PC-9 (cell line): ENCODE measurements at places on chromosomes 2 and 18. TPM values are rescaled to one million over a fixed set of nuclear protein-coding genes. Genes with fewer than 3 reads are reported as not detected.
A peak's percentile ranks its signal among the peaks of the same experiment; 100 is the strongest.

- no peaks in the 10 kb centered on the region for H3K27me3 ChIP-seq
- peaks cover 18% of the 10 kb centered on the region for H3K4me1 ChIP-seq
- peak overlapping the region; percentile 88 for H3K4me3 ChIP-seq
- no peak for DNase-seq
- peak overlapping the region; percentile 96 for H3K27ac ChIP-seq
Observed at GRCh38 chr2:28395334-28396061, 2.8 kb downstream of the FOSL2 start.

GRCh38 chr18:23244401-23244800 lies 109.1 kb downstream of the CABLES1 start:
- no peak overlapping the region for H3K27ac ChIP-seq
- no peaks in the 10 kb centered on the region for H3K36me3 ChIP-seq
- H3K4me1 ChIP-seq = no peaks in the 10 kb centered on the region
- H3K27me3 ChIP-seq = no peaks in the 10 kb centered on the region

The MATN3 gene
- 1.0 and 1.9 TPM in 2 replicates for total RNA-seq

- no peak overlapping the region for H3K4me3 ChIP-seq
- H3K4me1 ChIP-seq = no peaks in the 10 kb centered on the region
- no peak for DNase-seq
- H3K27ac ChIP-seq = no peak overlapping the region
- H3K27me3 ChIP-seq = no peaks in the 10 kb centered on the region
Observed at GRCh38 chr2:57434441-57434840, 612.2 kb upstream of the VRK2 start.

DNA sequence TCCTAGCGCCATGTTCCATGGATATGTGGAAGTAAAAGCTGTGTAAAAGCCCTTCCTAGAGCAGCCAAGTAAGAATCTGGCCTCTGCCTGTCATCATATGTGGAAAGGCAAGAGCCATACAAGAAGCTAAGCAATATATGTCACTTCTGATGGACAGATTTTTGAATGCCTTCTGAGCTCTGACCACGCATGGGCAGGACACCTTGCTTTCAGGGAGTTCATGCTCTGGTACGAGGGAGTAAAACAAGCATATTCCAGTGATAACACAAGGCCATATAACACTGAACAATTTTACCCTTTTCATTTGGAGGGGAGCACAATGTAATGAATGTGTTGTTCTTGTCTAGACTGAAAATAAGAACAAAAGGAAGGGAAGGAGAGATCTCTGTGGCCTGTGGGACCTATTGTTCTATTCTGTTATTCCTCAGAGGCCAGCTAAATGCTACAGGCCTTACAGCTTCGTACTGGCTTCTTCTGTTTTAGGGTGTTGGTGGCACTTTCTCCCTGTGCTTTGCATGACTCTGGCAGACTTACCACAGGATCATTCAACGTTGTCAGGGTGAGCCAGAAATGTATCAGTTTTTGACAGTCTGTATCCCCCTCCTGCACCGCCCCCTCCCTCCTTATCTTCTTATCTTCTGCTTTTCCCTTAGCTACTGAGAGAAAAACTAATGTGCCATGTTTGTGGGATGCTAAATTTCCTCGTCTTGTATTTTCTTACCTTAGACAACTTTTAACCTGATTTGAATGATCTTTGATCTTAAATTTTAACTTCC lies 99.5 kb downstream of the MAP4K4 start:
- no peak overlapping the region for H3K27ac ChIP-seq
- peaks cover 6% of the 10 kb centered on the region; the same call in 1 of the 2 replicates for H3K36me3 ChIP-seq
- DNase-seq = no peak
- no peak overlapping the region for H3K4me3 ChIP-seq

GRCh38 chr2:64105670-64106461 lies 38.4 kb downstream of the PELI1 start:
- no peak overlapping the region for H3K27ac ChIP-seq
- no peaks in the 10 kb centered on the region for H3K36me3 ChIP-seq
- H3K4me3 ChIP-seq = no peak overlapping the region
- peaks cover 10% of the 10 kb centered on the region for H3K4me1 ChIP-seq
- H3K27me3 ChIP-seq = no peaks in the 10 kb centered on the region
- no peak for DNase-seq

The LTBP1 gene
- 10.3 and 10.4 TPM in 2 replicates for total RNA-seq

DNA sequence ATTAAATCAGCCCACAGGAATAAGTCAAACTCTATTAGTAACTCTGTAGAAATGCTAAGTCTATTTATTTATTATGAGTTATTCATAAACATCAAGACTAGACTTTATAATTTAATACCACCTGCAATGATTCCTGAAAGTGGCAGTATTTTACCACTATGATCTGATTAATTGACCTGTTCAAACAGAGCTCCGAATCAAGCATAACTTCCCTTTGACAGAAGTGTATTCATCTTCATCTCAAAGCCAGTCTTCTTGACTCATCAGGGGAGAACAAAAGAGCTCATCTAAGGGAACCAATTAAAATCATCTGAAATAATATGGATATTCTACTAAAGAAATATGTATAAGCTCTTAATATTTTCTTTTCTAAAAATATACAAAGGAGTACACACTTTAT lies 122.3 kb downstream of the MBD2 start:
- no peak overlapping the region for H3K27ac ChIP-seq
- no peaks in the 10 kb centered on the region for H3K4me1 ChIP-seq
- no peaks in the 10 kb centered on the region for H3K36me3 ChIP-seq
- no peak overlapping the region for H3K4me3 ChIP-seq

The CFAP65 gene
- total RNA-seq = not detected in 2 replicates

DNA sequence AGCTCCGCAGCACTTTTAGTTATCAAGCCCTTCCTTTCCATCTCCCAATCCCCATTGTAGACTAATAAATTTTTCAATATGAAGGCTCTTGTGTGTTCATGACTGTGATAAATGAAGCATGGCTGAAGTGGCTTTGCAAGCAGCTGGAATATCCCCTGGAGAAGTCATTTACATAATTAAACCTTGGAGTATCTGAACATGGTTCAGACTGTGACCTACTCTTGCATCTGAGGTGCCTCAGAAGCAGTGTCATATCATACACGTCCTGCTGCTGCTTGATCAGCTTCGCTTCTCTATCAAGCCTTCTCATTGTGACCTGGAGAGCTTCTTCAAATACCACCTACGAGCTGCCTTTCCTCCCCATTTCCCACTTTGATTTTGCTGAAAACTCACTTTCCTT lies 48.4 kb upstream of the ZNF397 start:
- no peaks in the 10 kb centered on the region for H3K4me1 ChIP-seq
- no peak overlapping the region for H3K27ac ChIP-seq
- DNase-seq = no peak

DNA sequence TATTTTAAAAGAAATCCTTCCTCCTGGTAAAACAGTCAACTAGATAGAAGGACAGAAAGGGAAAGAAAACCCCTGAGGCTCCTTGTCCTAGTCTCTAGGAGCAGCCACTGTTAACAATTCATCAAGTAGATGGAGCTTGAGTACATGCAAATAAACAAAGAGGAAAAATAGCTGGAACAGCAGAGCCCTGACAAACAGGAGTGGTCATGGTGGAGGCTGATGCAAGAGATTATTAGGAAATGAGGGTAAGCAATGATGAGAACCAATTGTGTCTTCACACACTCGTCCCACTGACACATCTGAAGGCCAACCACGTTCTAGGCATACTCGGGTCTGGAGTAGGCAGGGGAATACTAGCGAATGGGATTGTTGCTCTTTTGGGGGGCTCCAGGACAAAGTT lies 9.2 kb downstream of the DLGAP1 start:
- no peak overlapping the region for H3K27ac ChIP-seq
- H3K36me3 ChIP-seq = no peaks in the 10 kb centered on the region
- no peaks in the 10 kb centered on the region for H3K4me1 ChIP-seq
- no peak overlapping the region for H3K4me3 ChIP-seq
- H3K27me3 ChIP-seq = peaks cover 29% of the 10 kb centered on the region
- no peak for DNase-seq

DNA sequence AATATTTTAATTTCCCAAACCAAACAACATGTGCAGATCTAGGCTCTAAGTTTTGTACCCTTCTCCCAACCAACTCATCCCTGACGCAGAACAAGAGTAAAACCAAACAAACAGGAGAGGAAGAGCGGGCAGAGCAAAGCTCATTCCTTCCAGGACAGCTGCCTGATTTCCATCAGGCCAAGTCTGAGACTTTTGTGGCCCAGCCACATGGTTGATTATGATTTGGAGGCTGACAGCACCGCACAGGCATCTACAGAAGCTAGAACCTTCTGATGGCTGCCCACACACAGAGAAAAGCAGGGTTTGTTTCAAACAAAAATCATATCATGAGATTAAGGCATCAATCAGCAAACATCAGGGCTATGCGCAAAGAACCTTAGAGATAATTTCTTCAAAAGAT lies 262.6 kb downstream of the TNS1 start:
- no peak overlapping the region for H3K4me3 ChIP-seq
- H3K27me3 ChIP-seq = no peaks in the 10 kb centered on the region
- H3K36me3 ChIP-seq = no peaks in the 10 kb centered on the region
- H3K4me1 ChIP-seq = no peaks in the 10 kb centered on the region
- DNase-seq = no peak

GRCh38 chr2:44061876-44062275 lies 66.1 kb upstream of the LRPPRC start:
- DNase-seq = no peak
- no peaks in the 10 kb centered on the region for H3K36me3 ChIP-seq
- H3K27me3 ChIP-seq = peaks cover 12% of the 10 kb centered on the region; the same call in 1 of the 2 replicates
- no peak overlapping the region for H3K27ac ChIP-seq

- peaks cover 17% of the 10 kb centered on the region for H3K36me3 ChIP-seq
- no peaks in the 10 kb centered on the region for H3K27me3 ChIP-seq
- peak; percentile 65 for DNase-seq
- H3K27ac ChIP-seq = peak overlapping the region; percentile 92
- H3K4me3 ChIP-seq = peak overlapping the region; percentile 72
Observed at GRCh38 chr2:43218702-43219382, 7.6 kb downstream of the ZFP36L2 start.

- no peaks in the 10 kb centered on the region for H3K27me3 ChIP-seq
- no peaks in the 10 kb centered on the region for H3K36me3 ChIP-seq
- peak; percentile 26 for DNase-seq
- no peak overlapping the region for H3K4me3 ChIP-seq
- no peak overlapping the region for H3K27ac ChIP-seq
Observed at GRCh38 chr2:43133708-43134570, 92.5 kb downstream of the ZFP36L2 start.

DNA sequence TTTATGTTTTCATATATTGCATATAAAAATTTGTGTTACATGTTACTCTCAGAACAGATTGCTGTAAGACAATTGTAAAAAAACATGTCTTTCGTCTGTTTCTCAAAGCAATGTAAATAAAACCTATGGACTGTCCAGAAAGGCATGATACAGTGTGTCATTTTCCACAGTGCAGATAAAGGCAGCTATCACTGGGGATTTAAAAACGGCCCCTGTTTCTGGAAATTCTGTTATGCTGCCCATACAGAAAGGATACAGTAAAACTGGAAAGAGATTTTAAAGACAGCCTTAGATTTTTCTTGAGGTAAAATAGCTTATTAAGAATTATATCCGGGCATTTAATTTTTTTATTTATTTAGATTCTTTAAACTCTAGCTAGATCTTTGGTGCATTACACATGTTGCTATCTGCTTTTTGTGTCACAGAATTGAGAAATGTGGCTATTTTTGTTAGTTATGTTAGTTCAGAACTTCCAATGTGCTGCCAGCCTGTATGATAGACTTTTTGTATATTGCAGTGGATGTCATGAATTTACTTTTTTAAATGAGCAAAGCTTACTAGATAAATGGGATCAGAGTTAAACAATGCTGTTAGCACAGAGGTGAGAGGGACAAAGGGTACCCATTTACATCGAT lies 859 bp upstream of the INO80D start:
- H3K4me3 ChIP-seq = peak overlapping the region; percentile 83
- no peak overlapping the region; the same call in 1 of the 2 replicates for H3K27ac ChIP-seq
- DNase-seq = no peak
- H3K4me1 ChIP-seq = peaks cover 13% of the 10 kb centered on the region
- no peaks in the 10 kb centered on the region for H3K27me3 ChIP-seq

- H3K27me3 ChIP-seq = no peaks in the 10 kb centered on the region
- DNase-seq = no peak
- no peaks in the 10 kb centered on the region; the same call in 1 of the 2 replicates for H3K4me1 ChIP-seq
- peaks cover 33% of the 10 kb centered on the region; the same call in 1 of the 2 replicates for H3K36me3 ChIP-seq
- H3K27ac ChIP-seq = no peak overlapping the region
Observed at GRCh38 chr2:160278101-160278878, 78.2 kb upstream of the ITGB6 start.

The KLHL41 gene
- not detected in 2 replicates for total RNA-seq

GRCh38 chr2:109736177-109736827 lies 57.8 kb upstream of the RGPD5 start:
- no peaks in the 10 kb centered on the region for H3K4me1 ChIP-seq
- H3K4me3 ChIP-seq = no peak overlapping the region
- DNase-seq = peak; percentile 38
- no peaks in the 10 kb centered on the region for H3K27me3 ChIP-seq
- no peaks in the 10 kb centered on the region for H3K36me3 ChIP-seq

GRCh38 chr2:239225371-239225851 lies 175.4 kb downstream of the HDAC4 start:
- H3K27ac ChIP-seq = no peak overlapping the region
- no peaks in the 10 kb centered on the region for H3K36me3 ChIP-seq
- no peak overlapping the region for H3K4me3 ChIP-seq
- H3K4me1 ChIP-seq = peaks cover 16% of the 10 kb centered on the region
- DNase-seq = no peak

DNA sequence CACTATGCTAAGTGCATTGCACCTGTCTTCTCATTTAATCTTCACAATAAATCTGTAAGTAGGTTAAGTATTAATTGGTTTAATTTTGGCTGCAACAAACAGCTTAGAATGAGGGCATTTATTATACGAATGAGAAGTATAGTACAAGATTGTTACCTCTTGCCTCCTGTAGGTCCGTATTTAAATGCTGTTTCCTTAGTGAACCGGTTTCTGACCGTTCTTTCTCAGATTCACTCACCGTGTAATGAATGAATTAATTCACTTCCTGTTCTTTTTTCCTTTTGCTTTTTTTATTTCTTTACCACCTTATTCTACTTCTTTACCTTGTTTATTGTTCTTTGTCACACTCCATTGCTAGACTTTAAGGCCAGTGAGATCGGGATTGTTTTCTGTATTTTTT lies 153.8 kb upstream of the RASGRP3 start:
- no peaks in the 10 kb centered on the region for H3K36me3 ChIP-seq
- no peaks in the 10 kb centered on the region for H3K27me3 ChIP-seq
- no peaks in the 10 kb centered on the region for H3K4me1 ChIP-seq
- no peak for DNase-seq
- no peak overlapping the region for H3K27ac ChIP-seq

DNA sequence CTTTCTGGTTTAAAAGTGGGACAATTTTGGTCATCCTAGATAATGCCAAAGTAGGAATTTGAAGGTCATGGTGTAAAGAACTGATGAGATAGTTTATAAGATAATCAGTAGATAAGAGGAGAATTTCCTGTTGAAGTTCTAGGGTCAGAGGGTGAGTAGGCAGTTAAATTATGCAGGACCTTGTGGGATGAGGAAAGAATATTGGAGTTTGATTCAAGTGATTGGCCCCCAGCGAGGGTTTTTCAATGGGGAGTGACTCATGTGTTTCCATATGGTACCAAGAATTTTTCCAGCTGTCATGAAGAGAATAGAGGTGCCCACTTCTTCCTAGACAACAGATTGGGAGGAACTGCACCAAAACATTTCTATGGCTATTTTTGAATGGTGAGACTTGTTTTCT lies 940.2 kb upstream of the ZEB2 start:
- H3K4me3 ChIP-seq = no peak overlapping the region
- no peaks in the 10 kb centered on the region for H3K4me1 ChIP-seq
- H3K36me3 ChIP-seq = no peaks in the 10 kb centered on the region
- no peaks in the 10 kb centered on the region for H3K27me3 ChIP-seq
